NCI-H2081 (cell line): ENCODE measurements at places on chromosomes 2 and 18.

DNA sequence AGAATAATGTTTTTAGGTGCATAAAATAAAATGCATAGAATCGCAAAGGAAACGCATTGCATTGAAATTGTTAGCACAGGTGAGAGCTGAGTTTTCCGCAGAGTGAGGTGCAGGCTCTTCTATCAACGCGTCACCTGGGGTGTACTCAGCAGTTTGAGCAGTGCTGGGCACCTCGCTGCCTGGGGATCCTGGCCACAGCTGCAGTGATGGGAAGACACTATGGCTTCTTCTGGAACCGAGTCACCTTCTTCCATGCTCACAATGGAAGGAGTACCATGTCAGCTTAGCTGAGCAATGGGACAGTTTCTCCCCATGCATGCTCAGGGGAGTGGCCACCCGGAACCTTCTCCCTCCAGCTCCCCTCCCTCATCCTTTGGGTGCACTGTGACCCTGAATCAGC lies 95.4 kb upstream of the OTOS start:
- no peak for DNase-seq

GRCh38 chr18:29912351-29912750 lies 1130.2 kb downstream of the DSC3 start:
- DNase-seq = no peak

DNA sequence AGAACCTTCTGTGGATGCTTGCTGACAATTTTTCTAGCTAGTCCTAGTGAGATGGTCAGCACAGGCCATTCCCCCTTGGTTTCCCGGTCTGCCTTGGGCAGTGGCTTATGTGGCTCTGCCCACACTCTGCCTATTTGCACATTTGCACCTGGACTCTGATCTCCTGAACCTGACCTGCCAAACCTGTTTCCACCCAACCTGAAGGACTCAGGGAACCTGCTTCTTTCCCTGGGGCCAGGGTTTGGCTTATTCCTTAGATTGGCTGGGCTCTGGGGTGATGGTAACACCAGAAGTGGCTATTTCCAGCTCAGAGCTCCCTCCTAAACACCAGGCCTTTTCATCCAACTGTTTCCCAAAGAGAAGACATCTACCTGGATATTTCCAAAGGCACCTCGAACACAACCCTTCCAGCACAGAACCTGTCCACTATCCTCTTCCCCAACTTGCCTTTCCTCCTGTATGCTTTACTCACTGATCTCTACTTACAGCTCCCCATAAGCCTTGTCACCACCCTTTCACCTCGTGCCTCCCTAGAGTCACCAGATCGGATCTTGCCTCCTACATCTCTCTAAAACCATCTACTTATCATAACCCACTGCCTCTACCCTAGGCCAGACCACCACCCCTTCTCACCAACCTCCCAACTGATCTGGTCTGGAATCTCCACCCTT lies 5.8 kb upstream of the MTA3 start:
- no peak for DNase-seq

- DNase-seq = no peak
Observed at GRCh38 chr2:174493549-174494331, 6.9 kb upstream of the GPR155 start.

DNA sequence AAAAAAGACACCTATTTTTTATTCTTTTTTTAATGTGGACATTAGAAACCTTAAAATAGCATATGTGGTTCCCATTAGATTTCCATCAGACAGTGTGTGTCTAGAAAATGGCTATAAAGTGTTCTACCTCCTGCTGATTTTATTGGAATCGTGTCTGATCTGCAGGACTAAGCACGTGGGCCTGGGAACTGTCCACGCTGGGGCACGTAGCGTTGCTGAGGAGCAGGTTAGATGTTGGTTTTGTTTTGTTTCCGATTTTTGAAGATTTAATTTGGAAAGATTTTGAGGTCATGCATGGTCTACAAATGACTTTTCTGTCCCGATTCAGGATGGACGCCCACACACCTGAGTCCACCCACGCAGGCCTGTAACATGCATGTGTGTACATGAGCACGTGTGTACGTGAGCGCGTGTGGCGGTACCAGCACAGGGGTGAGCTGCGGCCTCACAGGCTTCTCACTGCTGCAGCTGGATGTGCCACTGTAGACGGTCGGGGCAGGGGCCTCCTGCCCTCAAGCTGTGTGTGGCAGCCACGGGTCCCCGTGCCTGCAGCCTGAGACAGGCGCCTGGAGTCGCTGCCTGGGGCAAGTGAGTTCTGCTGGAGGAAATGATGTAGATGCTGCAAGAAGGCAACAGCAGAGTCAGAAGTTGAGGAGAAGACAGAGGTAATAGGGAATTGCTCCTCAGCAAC lies 99.7 kb upstream of the CTDP1 start:
- DNase-seq = no peak

DNA sequence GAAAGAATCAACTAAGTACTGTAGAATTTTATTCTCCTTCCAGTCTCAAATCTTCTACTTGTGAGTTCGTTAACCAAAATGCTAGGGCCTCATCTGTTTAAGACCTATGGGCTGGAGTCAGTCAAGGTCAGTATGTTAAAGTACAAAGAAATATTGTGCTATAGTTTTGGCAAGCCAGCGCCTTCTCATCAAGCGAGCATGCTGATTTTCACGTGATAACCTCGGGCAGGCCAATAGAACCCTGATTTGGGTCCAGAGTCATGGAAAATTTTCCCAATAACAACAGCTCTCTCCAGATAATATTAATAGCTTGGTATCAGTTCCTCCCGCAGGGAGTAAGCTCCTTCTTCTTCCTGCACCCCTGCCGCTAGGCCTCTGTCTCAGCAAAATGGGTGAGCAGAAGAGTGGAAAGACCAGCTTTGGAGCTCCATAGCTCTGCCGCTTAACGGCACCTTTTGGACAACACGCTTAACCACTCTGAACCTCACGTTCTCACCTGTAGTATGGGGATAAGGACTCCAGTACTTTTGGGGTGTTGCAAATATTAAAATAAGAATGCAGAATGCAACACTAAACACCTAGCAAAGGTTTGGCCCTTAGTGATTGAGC lies 11.7 kb downstream of the CABLES1 start:
- DNase-seq = no peak

DNA sequence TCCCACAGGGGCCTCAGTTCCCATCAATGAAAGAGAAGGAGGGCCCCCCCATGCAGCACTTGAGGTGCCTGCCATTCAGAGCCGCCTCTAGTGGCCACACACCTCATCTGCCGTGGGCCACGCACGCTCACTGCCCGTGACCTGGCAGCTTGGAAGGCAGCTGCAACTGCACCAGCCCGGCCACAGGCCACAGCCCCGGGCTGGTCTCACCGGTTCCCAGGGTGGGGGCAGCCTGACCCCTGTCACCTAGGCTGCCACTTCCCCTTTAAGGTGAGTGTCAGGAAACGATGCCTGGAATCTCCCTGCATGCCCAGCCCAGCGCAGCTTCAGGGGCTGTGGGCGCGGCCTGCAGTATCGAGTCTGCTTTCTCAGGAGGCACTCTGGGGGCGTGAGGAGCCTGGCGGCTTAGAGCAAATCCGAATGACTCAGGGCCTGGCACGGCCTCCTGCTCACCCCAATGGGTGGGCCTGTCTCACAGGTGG lies 2.6 kb downstream of the MAB21L4 start:
- no peak for DNase-seq

DNA sequence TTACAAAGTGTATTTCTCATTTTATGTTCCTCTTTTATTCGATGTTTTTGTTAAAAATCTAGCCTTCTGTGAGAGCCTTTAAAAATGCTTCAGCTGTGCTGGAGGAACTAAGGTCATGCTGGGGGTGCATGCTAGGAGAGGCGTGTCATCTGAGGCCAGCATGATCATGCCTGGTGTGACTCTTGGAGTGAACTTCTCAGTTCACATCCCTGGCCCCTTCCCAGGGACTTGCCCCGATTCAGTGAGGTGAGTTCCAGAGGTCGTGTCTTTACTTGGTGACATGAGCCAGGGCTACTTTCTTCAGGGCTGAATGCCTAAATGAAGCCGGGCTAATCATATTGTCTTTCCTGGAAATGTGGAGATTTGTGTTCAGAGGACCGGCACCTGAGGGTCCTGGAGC lies 264.9 kb downstream of the MREG start:
- no peak for DNase-seq

DNA sequence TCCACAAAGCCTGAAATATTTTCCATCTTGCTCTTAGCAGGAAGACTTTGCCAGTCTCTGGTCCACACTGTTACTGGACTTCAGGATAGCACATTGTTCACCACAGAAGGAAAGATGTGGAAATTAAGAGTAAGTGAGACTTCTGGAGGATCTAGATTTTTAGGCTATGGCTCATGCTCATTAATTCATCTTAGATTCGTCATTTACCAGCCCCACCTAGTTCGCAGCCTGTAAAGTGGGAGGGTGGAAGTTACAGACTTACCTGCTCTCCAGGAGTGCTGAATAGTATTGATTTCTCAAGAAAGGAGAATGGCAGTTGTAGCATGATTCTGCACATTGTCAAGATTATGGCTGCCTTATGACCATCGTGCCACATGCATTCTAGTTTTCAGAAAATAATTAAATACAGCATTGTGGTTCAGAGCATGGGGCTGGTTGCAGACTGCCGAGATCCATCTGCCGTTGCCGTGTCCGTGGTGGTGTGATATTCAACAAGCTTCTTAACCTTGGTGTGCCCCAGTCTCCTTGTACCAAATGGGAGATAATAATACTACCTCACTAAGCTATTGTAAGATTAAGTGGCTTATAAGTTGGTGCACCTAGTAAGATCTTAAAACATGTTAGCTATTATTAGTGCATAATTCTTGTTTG lies 56.8 kb downstream of the RNF144A start:
- no peak for DNase-seq

DNA sequence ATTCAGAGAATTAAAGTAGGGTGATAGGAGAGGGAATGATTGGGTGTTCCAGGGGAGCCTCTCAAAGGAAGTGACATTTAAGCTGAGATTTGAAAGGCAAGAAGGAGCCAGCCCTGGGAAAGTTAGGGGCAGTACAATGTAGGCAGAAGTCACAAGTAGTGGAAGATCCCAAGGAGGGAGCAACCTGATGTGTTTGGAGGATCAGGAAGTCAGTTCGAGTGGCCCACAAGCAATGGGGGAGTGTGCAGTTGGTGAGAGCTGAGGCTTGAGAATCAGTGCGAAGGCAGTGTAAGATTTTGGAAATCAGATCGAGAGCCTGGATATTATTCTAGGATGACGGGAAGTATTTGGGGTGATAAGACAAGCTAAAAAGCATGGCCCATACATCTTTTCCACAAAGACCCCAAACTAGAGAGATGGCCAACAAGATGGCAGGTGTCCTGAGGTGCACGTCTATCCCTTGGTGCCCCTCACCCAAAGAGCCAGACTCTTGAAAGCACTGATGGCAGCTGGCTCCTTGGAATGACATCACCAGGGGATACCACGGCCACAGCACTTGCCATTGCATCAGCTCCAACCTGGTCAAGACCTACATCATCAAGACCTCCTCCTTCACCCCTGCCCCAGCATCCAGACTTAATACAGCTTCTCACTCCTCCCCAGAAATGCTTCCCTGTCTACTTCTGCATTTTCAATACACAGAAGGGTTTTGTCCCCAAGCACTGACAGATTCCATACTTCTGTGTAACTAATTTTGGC lies 127.3 kb downstream of the BCL2 start:
- DNase-seq = no peak

DNA sequence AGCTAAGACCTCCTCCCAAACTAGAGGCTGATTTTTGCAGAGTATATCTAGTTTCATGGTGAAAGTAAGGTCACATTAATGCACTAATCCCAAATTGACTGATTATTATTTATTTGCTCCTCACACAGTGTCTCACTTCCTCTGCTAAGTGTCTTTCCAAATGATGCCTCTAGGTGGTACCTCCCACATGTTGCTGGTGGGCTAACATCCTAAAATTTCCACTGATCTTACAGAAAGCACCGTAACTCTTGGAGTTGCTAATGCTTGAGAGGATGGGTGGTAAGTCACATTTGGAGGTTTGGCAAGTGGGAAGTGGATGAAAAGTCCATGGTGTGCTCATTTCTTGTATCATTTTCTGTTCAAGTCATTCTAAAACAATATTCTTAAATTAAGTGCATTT lies 428.7 kb upstream of the GYPC start:
- DNase-seq = no peak

DNA sequence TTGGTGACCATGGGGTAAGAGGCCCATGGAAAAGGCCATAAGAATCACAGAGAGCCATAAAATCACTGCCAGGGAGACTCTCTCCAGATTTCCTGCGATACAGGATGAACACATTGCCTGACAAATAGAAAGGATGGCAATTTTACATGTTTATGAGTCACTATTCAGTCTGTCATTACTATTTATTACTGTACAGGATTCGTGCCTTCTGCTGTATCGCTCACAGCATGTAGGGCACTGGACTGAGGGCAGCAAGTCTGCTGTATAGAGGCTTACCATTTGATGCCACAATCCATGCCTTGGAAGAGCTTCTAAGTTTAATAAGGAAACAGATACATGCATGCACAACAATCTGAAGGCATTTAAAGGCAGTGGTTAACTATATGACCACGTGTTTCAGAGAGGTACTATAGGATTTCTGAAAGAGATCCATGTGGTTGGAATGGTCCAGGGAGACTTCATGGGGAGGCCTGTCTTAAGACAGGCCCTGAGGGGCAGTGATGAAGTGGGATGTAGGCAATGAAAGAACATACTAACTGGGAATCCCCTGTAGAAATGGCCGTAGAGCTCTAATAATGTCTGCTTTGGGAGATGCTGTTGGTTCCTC lies 702.4 kb upstream of the RAB6C start:
- DNase-seq = no peak

DNA sequence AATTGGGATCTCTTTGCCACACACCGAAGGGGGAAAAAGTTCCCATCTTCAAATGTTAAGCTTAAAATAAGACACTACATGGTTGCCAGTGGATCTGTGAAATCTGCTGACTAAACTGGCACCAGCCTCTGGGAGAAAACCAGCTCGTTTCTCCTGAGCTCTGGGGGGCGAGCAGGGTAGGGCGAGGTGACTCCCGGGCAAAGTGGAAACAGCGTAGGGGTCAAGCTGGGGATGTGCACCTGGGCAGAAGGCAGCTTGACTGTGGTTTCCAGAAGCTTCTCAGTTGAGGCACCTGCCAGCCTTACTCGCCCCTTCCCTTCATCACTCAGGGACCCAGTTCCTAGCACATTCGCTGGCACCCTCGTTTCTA lies 62.8 kb downstream of the SFXN5 start:
- DNase-seq = no peak

DNA sequence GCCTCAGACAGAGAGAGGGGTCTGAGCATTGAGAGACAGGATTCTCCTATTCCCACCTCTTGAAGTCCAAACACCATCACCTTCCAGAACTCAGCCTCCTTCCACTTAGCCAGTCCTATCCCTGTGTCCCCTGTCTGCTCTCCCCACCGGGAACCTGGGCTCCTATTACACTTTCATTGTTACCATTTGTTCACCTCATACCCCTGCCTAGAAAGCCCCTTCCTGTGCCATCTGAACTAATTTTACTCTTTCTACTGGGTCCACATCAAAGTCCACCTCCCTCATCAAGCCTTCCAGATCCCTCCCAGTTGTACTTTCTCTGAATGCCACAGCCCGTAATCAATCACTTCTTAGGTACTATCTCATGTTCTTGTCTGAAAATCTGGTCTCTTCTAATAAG lies 220.6 kb downstream of the ZBTB7C start:
- no peak for DNase-seq

GRCh38 chr2:240568678-240569522 lies 616 bp downstream of the RNPEPL1 start:
- peak; percentile 60 for DNase-seq
